CD4-positive, alpha-beta memory T cell (primary cell): ENCODE measurements at places on chromosomes 11 and 22. TPM values are rescaled to one million over a fixed set of nuclear protein-coding genes. Genes with fewer than 3 reads are reported as not detected.

DNA sequence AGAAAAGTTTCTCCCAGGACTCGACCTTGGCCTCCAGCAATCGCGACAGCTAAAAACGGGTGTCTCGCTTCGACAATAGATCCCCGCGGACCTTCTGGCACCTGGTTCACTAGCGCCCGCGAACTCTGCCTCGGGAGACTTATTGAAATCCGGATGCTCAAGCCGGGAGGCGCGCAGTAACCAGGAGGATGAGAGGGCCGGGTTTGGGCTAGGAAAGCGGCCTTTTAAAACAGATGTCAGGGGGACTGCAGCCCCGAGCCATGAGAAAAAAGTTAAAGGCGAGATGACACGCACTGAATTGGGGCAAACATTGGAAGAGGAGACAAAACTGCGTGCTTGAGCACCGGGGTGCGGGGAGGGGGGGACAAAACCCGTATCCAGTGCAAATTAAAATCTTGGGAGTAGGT is 637 bp upstream of the ZBTB16 start:
- no peak for DNase-seq

BARX2 gene
- not detected for total RNA-seq

SYT7 gene
- not detected for total RNA-seq

VPREB1 gene
- total RNA-seq = not detected

DNA sequence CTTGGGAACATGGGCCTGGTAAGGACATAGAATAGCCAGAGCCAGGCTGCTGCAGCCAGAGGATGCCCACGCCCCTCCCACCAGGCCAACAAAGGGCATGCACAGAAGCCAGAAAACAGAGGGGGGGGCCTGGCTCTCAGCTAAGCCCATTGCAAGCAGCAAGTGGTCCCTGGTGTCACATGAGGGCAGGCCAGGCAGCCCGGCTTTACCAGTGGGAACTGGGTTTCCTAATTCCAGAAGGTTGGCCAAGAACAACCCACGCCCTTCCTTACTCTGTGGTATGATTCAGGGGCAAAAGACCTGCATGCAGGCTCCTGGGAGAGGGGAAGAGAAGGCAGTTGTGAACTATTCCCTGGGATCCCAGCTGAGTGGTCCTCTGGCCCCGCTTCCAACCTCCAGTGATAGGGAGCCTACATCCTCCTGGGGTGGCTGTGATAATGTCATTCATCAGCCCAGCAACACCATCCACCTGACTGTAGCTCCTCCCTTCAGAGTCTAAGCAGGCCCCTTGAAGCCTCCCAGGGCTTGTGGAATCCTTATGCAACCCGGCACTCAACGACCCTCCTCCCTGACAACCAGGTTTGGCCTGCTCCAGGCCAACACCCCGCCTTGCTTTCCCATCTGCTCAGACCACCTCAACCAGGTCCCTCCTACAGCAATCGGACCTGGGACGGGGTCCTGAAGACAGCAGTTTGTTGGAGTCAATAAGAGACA is 62.1 kb upstream of the LMO1 start:
- no peak for DNase-seq
